ENCODE measurements at places on chromosomes 12 and 14.

GRCh38 chr12:84201976-84202375 is 710.6 kb downstream of the SLC6A15 start:
- DNase-seq: no peak

DNA sequence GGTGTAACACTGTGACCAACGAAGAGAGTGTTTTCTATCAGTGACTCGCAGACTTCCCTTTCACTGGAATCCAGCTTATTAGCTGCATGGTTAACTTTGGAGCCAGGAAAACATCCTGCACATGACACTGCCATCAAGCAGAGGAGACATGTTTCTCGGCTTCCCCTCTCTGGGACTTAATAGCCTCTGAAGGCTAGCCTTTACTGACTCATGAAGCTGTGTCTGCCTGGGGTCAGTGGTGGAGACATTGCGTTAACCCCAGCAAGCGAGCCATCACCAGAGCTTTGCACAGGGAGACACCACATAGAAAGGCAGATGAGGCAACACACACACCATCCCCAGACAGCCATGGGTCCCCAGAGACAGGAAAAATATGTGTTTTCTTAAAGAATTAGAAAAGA is 126.9 kb upstream of the PRICKLE1 start:
- no peak for DNase-seq

DNA sequence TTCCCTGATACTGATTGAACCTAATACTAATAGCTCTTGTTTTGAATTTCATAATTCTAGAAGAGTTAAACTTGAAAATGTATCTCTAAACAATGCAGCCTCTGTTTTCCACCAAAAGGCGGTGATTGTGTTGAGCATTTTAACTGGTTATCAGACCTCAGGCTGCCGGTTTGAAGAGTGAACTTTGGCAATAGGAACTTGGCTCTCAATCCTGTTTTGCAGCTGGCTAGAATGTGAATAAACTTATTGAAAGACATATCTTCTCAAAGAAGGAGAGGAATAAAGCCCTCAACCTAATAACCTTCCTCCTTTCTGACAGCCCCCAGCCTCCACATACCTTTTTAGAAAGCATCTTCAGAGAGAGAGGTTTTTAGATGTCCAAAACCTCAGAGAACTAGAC is 105.4 kb downstream of the SRGAP1 start:
- DNase-seq: no peak

DNA sequence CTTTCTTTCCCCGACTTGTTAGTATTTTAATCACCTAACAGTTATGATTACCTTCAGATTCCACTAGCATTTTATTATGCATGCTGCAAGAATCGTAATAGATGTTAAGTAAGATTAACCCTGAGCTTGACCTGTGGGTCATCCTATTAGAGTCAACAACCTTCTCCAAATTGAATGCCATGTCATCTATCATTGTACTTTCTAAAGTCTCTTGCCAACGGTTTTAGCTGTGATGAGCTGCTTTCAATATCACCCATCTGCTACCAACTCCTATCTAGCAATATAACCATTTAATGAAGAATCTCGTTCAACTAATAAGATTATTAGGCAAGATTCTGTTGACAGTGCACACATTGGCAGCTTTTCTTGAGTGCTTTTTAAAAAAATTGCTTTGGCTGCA is 33.7 kb downstream of the DACT1 start:
- no peak for DNase-seq

DNA sequence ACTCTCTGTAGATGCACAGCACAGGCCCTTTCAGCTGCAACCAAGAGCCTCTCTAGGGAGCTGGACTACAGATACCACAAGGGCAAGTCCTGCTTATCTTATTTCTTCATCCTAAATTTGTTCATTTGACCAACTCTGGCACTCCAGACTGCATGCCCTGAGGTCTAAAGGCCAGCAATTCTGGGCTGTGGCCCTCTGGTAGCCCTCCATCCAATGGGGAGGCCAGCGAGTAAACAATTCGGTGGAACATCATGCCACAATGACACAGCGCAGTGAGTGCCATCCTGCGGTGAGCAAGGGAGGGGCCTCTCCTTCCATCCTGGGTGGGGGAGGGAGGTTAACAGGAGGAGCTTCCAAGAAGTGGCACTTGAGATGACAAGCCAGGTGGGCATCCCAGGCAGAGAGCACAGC is 652 bp upstream of the SELPLG start:
- DNase-seq: no peak

GRCh38 chr14:75456069-75456996 is 28.5 kb downstream of the JDP2 start:
- DNase-seq: no peak

DNA sequence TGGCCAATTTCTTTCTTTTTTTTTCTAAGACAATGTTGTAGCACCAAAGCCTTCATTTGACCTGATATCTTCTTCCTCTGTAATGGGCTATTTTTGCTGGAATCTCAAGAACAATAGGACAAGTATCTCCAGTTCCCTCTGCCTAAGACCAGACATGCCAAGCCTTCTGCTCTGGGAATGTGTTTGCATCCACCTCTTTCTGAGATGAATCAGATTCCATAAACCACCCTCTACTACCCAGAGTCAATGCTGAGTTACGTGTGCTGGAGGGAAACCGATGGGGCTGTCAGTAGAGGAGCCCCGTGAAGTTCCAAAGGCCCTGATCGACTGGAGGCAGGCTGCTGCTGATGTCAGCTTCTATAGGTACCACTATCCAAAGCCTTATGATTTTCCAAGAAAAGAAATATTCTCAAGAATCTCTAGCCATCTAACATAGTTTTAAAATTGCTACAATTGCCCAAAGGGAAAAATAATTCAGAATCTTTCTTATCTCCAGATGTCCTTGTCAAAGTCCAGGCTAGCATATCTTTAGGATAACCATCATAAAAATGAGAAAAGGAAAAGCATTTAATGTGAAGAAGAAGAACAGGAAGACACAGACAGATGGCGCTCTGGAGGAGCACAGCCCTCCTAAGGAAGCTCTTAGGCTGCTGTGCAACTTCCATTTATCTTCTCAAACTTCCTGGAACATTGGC is 101.9 kb downstream of the SLC8A3 start:
- DNase-seq: no peak

DNA sequence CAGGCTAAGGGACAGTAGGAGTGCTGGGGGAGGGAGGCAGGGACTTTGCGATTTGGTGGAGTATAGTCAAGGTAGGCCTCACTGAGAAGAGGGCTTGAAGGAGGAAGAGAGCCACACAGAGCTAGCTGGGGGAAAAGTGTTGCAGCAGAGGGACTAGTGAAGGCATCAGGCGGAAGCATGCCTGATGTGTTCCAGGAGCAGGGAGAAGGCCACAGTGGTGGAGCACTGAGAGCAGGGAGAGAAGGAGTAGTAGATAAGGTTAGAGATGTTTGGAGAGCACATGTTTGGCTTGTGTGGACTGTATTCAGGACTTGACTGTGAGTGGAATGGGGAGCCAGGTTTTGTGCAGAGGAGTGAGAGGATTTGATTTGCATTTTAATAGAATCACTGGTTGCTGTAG is 9.0 kb downstream of the FRMD6 start:
- no peak for DNase-seq

GRCh38 chr12:41344776-41345470 is 156.8 kb downstream of the PDZRN4 start:
- no peak for DNase-seq

- no peak for DNase-seq
Measured at GRCh38 chr14:24143511-24143910, 2.1 kb upstream of the EMC9 start.

- DNase-seq: no peak
Measured at GRCh38 chr12:12776261-12776660, 9.2 kb upstream of the APOLD1 start.

GRCh38 chr12:74483057-74483456 is 54.6 kb upstream of the ATXN7L3B start:
- DNase-seq: no peak

DNA sequence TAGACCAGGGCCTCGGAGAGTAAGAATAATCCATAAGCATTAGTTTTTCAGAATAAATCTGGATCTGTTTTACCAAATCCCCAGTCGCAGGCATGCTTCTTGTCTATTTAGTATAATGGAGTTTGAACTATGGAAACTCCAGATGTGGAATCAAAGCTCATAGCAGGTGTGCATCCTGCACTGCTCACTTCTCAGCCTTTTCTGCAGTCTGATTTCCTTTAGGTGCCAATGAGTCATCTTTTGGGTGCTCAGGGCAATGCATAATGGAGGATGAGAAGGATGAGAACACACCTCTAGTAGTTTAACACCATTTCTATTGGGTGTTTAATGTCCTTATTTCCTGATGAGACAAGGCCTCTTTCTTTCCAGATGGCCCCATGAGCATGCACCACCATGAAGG is 961.2 kb downstream of the TMEM121 start:
- no peak for DNase-seq

DNA sequence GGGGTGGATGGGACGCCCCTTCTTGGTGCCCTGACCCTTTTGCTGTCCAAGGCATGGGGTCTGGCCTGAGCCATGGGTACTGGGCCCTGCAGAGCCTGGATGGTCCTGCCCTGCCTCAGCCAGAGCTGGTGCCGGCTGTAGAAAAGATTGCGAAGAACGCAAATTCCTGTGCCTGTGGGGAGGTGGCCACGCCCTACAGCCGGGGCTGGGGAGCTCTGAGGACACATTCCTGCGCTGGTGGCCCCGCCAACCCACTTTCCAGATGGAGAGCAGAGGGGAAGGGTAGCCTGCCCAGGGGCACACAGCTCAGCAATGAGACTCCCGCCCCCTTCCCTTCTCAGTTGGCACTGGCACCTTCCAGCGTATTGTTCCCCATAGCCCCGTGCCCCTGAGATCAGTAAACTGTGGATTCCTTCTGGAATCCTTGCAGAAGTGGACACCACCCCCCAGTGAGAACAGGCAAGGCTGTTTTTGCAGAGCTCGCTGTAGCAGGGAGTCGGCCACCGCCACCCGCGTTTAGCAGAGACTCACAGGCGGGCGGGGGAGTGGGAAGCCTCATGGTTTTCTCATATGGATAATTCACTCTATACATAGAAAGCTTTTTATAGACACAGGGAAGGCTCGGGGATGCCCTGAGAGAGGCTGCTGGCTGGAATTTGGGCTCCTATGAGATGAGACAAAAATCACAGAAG is 8.6 kb downstream of the INF2 start:
- no peak for DNase-seq

GRCh38 chr12:7411343-7411742 is 32.6 kb downstream of the CD163L1 start:
- DNase-seq: no peak

DNA sequence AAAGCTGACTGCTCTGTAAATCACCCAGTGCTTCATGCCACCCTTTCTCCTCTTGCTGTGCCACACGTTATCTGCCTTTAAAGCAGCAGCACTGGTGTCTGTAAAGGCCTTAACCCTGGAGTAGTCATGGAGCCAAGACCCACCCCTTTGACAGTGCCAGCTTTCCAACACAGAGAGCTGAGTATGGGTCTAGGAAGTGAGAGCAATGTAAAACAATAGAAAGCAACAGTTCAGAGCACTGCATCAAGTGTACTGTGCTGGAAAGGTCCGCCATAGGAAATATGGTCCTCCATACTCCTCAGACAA is 139.5 kb downstream of the DAD1 start:
- no peak for DNase-seq

DNA sequence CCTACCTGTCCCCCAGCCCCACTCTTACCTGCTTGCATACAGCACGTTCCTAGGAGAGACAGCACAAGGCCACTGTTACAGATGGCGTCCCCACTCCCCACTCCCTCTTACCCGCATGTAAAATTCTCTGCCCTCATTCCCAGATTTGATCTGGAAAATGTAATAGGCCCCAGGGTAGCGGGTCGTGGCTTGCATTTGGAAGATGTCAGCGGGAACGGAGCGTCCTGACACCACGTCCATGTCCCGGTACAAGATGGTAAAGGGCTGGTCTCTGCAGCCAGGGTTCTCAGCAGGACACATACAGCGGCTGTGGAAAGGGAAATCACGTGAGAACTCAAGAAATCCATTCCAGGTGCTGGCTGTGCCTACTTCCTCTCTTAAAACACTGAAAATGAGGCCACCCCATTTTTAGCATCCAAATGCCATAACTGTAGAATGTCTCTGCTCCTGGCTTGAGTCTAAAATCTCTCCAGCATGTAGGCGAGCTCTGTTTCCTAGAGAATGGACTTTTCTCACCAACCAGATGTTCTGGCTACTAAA is 10.1 kb upstream of the TC2N start:
- no peak for DNase-seq

GRCh38 chr14:100830681-100831080 is 4.8 kb downstream of the MEG3 start:
- DNase-seq: peak; percentile 98

DNA sequence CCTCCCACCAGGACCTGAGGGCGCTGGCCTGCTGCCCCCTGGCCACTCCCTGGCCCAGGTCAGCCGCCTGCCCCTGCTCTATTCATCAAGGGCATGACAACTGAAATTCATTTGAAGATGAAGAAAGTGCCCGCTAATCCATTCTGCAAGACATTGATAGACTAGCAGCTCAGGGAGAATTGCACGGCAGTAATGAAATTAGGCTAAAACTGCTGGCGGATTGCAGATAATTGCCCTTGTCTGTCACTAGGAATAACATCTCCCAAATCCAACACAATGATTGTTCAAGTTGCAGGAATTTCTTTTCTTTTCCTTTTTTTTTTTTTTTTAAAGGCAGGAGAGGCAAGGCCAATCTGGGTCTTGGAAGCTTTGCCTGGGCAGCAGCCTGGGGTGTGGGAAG is 44.5 kb downstream of the MVK start:
- no peak for DNase-seq

GRCh38 chr14:105847400-105847799 is 321.0 kb downstream of the TMEM121 start:
- DNase-seq: no peak

DNA sequence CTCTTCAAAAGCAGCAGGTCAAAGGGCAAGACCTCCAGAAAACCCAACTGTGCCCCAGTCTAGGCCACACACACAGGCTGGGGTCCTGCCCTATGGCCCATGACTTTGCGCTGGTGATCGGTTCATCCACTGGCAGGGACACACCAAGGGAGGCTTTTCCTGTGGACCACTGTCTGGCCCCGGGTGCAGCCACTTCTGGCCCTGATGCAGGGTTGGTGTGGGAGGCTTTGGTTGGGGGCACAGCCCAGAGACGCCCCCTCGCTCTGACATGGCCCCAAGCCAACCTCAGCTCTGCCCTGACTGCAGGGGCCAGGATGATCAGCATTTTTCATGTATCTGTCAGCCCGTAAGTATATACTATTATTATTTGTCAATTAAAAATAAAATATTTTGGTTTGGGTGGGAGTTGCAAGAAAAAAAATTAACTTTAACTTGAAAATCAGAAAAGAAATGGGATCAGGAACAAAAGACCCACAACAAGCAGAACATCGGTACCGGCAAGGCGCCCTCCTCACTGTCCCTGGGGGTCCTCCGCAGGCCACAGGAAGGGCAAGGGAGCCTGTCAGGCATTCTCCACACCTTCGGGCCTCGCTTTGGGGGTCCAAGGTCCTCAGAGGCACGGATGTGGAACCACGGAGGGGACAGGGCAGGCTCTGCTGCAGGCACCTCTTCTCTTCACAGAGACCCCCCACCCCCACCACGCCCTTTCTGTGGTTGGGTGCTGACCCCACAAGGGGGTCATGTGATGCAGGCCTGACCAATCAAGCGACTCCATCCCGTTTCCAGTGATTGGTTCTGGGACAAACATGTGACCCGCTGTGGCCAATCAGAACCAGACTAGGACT is 181.5 kb upstream of the SFSWAP start:
- DNase-seq: no peak
